ENCODE measurements at places on chromosomes 16 and 17.

DNA sequence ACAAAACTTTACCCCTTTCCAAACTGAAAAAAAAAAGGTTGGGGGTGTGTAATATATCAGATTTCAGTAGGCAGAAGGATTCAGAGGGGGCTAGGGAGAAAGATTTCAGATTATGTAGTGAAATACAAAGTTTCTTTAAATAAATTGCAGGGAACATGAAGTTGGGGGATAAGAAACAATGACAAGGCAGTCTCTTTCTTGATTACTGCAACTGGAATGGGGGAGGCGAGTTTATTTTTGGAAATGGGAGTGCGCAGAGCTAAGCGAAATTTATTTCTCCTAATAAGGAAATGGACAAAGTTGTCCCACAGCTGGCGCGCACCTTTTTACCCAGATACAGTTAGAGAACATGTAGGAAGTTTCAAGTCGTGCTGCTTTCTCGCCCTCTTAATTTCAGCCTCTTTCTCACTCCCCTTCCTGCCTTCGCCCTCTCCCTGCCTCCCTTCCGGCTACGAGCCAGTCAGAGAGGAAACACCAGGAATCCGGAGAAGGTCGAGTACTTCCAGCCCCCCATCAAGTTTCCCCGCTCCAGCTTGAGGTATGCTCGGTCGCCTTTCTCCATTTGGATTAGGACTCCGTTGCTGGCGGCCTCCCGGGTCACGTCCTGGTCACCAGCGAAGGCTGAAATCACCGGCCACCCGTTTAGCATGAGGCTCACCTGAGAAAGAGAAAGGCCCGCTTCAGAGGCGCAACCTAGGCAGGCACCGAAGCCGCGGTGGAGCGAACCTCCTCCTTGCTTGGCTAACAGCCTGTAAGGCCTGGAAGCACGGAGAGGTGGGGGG, 2.5 kb downstream of the CBLN1 start:
- no peak for DNase-seq

GRCh38 chr17:42929497-42929844, 28.9 kb downstream of the G6PC1 start:
- no peak for DNase-seq

DNA sequence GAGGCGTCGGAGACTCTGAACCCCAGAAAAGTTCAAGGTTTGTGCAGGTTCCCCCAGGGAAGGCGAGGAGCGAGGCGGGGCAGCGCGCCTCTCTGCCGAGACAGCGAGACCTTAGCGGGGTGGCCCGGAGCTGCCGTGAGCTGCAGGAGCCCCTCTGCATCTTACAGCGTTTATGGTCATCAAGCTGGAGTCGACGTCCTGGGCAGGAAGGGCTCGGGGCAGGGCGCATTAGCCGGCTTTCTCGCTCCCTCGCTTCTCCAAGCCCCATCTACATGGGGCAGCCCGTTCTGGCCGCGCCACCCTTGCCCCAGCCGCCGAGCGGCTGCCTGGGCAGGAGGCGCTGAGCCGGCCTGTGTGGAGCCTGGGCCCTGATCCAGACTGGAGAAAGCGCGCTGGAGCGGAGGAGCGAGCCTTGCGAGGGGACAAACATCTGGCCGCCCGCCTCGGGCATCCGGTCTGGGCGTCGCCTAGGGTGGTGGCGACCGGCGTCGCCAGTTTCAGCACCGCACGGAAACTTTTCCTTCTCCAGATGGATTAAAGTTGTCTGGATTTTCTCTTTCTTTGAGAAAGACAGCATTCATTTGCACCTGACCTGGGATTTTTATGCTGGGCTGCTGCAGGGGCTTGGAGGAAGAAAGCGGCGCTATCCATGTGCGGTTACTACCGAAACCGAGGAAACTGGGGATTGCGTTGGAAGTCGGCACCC, 750 bp downstream of the TMEM132E start:
- DNase-seq, result peak; percentile 14

DNA sequence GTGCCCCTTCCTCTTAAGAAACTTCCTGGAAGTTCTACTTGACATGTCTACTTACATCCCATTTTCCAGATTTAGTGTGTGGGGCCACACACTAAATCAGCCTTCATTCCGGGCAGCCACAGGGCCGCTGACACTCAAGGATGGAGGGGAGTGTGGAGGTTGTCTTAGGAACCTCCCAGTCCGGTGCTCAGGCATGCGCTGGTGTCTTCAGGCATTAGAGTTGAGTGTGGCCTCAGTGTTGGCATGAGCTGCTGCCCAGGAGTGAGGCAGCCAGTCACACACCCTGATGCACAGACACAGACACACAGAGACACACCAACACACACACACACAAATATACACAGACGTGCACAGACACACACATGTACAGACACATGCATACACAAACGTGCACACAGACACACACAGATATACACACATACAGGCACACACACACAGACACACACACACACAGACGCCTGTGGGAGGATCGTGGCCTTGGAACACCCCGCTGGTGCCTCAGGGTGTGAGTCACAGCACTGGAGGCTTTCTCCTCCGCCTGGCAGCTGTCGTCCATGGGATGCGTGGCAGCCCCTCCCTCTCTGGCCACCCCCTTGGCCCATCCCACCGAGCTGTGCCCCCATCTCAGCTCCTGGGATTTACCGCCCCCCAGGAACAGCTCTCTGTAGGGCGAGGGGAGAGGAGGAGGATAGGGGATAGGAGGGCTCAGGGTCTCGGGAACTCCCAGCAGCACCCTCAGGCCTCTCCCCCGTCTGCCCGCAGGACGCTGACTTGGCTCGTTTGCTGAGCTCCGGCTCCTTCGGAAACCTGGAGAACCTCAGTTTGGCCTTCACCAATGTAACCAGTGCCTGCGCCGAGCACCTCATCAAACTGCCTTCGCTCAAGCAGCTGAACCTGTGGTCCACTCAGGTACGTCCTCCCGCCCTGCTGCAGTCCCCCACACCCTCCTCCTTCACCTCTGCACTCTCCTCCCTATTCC, 75.6 kb upstream of the PLCG2 start:
- DNase-seq, result no peak

DNA sequence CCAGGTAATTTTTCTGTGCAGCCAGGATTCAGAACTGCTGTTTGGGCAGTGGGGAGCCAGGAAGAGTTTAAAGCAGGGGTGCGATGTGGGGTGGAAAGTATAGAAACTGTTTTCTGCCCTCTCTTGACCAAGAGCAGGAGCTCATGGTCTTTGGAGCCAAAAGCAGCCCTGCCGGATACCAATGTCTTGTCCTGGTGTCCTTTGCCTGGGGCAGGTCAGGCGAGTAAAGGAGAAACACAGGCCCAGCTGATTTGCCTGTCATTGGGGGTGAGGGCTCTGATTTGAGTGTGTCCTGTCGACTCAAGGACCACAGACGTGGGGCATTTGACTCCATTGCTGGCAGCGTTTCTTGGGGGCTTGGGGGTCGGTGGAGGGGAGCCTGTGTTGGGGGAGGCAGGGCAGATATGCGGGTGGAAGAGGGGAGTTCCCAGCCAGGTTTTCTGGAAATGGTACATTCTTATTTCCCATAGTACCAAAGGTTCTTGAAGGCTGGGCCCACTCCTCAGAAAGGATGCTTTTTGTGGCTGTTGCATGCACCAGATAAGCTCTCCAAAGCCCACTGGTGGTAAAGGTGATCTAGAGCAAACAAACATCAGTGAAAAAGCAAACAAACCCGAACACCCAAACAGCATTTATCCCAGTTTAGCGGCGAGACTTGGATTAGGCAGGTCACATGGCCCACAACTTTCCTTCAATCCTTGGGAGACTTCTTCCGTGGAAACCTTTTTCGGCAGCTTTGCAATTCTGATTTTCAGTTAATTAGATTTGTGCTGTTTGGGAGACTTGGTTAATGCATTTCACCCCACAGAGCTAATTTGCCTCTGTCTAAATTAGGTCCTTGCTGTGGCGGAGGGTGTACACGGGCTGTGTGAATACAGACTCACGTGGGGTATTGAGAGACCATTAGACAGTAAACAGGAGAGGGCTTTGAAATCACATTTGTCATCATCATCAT, 59.0 kb downstream of the MSI2 start:
- DNase-seq, result no peak

GRCh38 chr16:58256108-58256507, 38.7 kb downstream of the PRSS54 start:
- no peak for DNase-seq

Data from DMS79 (cell line).